ENCODE measurements at places on chromosomes 7 and 10.
A peak's percentile ranks its signal among the peaks of the same experiment; 100 is the strongest.

- no peak for DNase-seq
Observed at GRCh38 chr7:120272701-120273475, at the start of gene KCND2. KCND2 (plus strand) TSS chr7:120273175.

- DNase-seq, result no peak
Observed at GRCh38 chr7:7077945-7078344, 104.4 kb upstream of the C1GALT1 start.

- peak; percentile 36 for DNase-seq
Observed at GRCh38 chr7:116511552-116512519, 12.3 kb downstream of the CAV2 start.

DNA sequence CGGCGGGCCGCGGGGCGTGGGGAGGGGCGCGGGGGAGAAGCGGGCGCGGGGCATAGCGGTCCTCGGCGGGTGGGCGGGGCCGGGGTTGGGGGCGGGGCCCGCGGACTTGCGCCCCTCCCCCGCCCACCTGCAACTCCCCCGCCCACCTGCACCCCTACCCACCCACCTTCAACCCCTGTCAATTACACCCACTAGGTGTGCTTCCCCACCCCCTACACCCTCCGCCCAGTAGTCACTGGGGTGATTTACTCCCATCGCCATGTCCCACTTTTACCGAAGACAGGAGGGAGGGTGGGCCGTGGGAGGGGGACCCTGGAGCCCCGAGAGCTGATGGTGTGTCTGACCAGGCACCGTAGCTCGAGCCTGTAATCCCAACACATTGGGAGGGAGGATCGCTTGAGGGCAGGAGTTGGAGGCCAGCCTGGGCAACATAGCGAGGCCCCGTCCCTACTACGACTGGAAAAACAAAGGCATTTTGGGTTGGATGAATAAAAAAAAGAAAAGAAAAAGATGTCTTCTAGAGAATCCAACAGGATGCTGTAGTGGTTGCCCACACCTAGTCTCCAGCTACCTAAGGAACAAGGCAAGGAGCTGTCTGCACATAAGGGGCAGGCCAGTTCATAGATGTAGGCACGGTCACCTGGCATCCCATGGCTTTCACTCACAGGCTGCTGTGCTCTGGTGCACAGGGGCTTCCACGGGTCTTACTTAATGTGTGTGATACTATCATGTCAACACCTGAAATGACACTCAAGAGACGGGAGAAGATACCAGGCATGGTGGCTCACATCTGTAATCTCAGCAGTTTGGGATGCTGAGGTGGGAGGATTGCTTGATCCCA is 761 bp downstream of the KCTD7 start:
- DNase-seq, result no peak

GRCh38 chr7:18357691-18358090 is 137.9 kb upstream of the HDAC9 start:
- DNase-seq, result peak; percentile 12

- DNase-seq, result no peak
Observed at GRCh38 chr10:35813219-35813618, 171.1 kb upstream of the FZD8 start.

DNA sequence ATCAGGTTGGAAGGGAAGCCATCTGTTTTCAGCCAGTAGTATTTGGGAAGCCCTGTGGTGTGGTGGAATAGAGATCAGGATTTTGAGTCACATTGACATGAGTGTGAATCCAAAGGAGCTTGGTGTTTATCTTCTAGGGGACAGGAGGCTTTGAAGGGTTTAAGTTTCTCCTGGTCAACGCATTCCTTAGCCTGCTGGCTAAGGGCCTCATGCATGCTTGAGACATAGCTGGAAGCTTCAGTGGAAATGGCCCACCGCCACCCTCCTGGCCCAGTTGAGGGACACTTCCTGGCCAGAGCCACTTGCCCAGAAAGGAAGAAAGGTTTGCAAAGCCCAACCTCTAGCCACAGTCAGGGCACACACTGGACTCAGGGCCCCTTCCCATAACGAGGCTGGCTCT is 70.9 kb downstream of the CDK1 start:
- DNase-seq, result no peak

DNA sequence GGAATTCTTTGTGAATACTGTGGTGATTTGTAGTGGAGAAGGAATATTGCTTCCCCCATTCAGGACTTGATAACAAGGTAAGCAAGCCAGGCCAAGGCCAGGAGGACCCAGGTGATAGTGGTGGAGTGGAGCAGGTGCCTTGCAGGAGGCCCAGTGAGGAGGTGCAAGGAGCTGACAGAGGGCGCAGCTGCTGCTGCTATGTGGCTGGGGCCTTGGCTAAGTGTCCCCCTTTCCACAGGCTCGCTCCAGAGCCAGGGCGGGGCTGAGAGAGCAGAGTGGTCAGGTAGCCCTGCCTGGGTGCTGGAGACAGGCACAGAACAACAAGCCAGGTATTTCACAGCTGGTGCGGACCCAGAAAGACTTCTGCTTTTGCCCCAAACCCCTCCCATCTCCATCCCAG is 162.9 kb downstream of the EGFR start:
- DNase-seq, result no peak

- DNase-seq, result no peak
Observed at GRCh38 chr7:19066170-19066569, 51.3 kb downstream of the TWIST1 start.

DNA sequence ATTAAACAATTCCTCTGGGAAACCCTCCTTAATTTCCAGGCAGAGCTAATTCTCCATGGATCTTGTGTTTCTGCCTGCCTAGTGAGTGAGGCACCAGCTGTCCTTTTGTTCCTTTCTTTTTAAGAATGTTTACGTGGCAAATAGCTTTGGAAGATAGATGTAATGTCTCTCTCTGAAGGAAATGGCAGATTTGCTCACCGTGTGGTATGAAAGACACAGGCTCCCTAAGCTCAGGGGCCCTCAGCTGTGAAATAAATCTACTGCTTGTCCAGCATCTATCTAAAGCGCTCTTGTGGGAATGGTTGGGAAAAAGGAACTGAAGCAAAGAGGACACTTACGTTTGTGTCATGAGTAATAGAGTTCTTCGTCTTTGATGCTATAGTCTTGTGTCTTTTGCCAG is 64.6 kb downstream of the FAS start:
- DNase-seq, result no peak

GRCh38 chr7:29167721-29168120 is 21.4 kb upstream of the CPVL start:
- no peak for DNase-seq

GRCh38 chr10:126939706-126940105 is 34.5 kb downstream of the DOCK1 start:
- DNase-seq, result no peak
